ENCODE measurements at places on chromosomes 1 and 21. TPM values are rescaled to one million over a fixed set of nuclear protein-coding genes. Genes with fewer than 3 reads are reported as not detected.

GRCh38 chr1:245184779-245185178 lies 30.0 kb downstream of the KIF26B start:
- DNase-seq = no peak

DNA sequence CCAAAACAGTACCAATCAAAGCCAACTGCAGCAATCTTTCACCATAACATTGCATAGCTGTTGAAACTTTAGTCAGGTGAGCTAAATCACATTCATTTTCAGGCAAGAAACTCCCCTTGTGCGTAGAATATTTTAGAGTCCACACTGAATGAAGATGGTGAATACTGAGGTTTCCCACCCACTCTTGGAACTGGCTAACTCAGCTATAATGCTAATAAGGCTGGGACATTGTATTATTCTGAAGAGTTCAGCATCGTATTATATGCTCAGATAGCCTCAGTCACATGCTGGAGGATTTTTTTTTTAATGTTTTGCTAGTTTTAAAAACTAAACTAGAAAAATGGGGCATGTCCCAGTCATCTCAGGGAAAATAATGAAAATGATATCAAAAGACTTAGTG lies 352.3 kb upstream of the FMN2 start:
- DNase-seq = no peak

DNA sequence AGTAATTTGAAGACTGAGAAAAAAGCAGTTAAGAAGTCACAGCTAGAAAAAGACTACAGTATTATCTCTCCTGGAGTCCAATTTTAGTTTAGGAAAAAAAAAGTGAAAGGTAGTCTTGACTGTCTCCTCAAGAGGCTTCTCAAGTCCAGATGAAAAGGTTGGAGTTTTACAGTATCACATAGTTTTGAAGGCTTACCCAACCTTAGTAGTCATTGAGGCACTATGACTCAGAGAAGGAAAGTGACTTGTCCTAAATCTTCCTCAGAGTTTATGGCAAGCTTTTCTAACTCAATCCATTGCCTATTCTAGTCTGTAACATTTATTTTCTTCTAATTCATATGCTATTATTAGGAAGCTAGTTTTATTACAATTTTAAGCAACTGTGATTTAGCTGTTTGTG lies 174.9 kb downstream of the DPYD start:
- no peak for DNase-seq

DNA sequence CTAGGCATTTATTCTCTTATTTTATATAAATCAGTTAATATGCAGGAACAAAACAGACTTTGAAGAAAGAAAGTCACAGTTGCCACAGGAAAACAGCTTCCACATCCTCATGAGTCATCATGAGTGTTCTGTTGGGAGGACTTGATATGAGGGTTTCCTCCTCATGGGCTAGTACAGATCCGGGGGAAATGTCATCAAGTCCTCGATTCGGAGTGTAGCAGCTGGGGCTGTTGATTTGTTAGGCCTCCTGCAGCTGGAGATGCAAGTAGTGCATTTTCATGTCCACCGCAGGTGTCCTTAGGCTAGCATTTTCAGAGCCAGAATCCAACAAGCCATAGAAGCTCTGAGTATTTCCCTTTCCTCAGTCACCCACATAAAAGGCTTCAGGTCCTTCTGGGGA lies 36.7 kb downstream of the ADAM30 start:
- DNase-seq = no peak

DNA sequence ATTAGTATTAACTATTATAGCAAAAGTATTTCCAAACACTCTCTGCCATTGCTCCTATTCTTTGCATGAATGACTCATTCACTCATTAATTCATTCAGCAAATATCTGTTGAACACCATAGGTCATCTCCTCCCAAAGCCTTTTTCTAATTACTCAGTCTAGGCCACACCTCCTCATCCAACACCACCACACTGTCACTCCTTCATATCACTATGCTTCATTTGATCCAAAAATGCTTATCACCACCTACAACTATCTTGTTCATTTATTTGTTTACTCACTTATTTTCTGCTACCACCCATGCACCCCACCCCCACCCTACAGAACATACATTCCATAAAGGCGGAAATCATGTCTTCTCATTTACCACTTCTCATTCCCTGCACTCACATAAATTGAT lies 94.4 kb upstream of the TNFSF4 start:
- DNase-seq = no peak

PTGER3 gene
- 22.6 TPM for total RNA-seq

KRTAP12-2 gene
- not detected for total RNA-seq

CYP4B1 gene
- total RNA-seq = 7.2 TPM

DCST2 gene
- total RNA-seq = 0.59 TPM
